ENCODE measurements at places on chromosomes 7 and 10.

GRCh38 chr10:30984563-30985328 is 46.9 kb downstream of the ZNF438 start:
- DNase-seq, result no peak

DNA sequence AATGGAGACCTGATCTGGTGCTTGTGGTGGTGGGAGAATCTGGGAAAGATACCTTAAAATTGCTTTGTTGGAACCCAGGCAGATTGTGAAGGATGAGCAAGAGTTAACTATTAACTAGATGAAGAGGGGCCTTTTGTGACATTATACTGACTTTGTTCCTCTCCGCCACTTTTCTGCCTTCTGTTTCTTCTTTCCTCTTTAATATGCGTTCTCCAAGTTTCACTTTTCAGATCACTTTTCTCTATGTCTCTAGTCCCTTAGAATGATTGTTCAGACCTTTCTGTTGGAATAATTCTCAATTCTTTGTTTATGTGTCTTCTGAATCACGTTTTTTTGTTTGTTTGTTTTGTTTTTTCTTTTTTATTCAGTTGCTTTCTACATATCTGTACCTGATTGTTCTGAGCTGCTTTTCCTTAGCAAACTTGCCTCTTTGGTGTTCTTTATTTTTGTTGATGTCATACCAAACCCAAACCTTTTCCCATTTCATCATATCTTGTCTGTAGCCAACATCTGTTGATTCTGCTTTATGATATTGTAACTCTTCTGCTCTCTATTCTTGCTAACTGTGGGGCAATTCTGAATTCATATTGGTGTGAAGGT is 2.8 kb downstream of the BMPR1A start:
- no peak for DNase-seq

- DNase-seq, result no peak
Observed at GRCh38 chr7:131265227-131265626, 62.4 kb upstream of the MKLN1 start.

- DNase-seq, result no peak
Observed at GRCh38 chr7:102872460-102872859, 40.3 kb upstream of the LRRC17 start.

DNA sequence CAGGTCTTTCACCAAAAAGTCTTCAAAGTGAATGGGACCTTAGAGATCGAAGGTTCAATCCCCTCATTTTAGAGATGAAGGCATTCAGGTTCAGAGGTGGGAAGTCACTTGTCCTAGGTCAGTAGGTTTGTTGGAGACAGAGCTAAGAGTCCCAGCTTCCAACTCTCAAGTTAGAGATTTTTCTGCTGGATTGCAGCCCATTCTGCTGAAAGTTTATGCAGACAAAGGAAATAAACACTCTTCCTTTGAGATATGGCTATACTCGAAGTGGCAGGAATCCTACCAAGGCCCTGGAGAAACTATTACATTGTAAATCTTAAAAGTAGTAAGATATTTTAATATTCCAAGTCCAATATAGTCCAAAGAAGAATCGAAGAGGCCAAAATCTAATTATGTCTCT is 64.4 kb downstream of the LYZL1 start:
- DNase-seq, result no peak

- DNase-seq, result no peak
Observed at GRCh38 chr7:96322847-96323461, 1.1 kb upstream of the SLC25A13 start.

DNA sequence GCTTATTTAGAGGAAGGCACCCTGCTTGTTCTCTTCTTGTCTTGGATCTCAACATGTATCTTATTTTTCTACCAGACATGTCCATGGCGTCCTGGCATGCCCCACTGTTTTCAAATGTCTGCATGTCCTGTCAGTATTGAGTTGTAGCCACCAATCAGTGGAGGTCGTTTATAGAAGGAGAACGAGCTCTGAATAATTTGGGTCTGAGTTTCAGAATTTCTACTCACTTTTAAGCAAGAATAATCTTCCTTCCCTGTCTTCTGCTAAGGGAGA is 2.9 kb upstream of the HOXA13 start:
- DNase-seq, result no peak

DNA sequence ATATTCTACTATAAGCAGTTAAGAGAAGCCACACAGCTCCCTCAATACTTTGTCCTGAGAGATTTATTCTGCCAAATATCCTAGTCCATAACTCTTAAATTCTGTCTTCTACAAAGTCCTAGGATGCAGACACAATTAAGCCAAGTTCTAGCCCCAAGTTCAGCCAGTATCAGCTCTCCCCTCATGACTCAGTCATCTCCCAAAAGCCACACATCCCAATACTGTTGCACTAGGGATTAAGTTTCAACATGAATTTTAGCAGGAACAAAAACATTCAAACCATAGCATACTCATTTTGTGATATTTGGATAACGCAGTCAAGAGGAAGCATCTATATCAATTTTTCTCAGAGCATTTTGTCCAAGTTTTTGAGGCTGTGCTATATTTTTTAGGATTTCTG is 277.4 kb downstream of the FZD1 start:
- DNase-seq, result no peak

- no peak for DNase-seq
Observed at GRCh38 chr10:74194999-74195398, 44.0 kb downstream of the ADK start.

GRCh38 chr7:26850193-26850651 is 14.2 kb downstream of the SKAP2 start:
- DNase-seq, result no peak

DNA sequence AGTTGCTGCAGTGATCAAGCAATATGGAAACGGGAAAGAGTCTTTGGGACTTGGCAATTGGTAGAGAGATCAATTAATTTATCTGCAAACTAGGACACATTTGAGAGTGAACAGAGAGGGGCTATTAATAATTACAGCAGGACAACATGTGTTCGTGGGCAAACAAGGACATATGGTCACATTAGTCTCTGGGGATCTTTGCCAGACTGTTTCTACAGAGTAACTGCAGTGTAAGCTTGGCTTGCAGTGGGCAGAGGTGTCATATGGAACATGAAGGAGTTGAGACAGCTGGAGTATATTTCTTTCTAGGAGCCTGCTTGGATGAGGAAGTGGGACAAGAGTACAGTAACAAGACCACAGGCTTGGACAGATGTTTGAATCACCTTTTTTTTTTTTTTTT is 232.1 kb upstream of the LYZL1 start:
- DNase-seq, result no peak

GRCh38 chr7:143120691-143121405 is 11.0 kb upstream of the PIP start:
- no peak for DNase-seq

DNA sequence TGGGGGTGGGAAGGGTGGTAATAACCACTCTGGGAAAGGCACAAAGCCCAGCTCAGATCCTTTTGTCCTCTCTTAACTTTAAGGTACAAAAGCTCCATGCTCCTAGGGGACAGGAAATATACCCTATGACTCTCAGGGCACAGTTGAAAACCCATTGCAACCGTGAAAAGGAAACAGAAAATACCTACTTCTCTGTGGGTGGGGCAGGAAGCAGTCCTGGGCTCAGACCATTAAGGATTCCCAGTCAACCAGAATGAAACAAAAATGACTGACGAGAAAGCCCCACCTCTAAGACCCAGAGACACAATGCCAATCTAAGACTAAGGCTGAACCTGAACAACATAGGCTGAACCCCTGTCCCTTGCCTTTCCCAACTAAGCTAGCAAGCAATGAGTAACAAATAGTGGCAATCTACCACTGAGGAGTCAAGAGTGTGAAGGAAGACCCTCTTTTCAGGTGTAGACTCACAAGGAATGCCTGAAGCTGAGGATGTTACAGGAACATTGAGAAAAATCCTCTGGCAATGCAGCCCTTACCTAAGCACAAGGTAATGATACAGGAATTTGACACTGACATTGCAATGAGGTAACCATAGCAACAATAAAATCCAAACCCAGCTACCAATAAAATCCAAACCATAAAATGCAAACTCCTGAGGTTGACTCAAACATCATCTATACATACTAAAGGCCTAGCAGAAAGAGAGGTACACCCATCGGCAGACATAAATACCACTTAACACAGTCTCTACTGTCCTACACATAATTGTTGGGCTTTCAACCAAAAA is 380.1 kb downstream of the HPSE2 start:
- DNase-seq, result no peak

DNA sequence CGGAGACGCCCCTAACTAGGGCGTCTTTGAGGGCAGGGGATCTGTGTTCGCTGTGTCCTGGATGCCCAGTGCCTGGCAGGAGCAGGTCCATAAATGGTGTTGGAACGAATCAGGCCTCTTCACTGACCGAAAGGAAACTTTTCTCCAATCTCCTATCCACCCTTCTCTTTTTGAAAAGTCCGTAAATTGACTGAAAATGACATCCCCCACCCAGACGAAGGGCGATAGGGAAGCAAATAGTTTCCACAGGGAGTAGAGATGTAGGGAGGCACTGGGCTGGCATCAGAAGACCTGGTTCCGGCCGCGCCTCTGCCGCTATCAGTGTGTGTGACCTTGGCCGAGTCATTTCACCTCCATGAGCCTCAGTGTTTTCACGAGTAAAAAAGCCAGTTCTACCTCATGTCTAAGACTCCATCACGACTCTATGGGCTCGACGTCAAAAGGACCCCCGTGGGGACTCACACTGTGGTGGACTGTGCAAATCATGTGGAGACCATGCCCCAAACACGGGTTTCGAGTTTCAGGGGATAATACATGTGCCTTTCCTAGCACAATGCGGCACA is 497 bp upstream of the RAB11FIP2 start:
- no peak for DNase-seq

GRCh38 chr7:115088893-115089292 is 167.0 kb downstream of the MDFIC start:
- no peak for DNase-seq

- no peak for DNase-seq
Observed at GRCh38 chr7:2157473-2158279, 75.1 kb downstream of the MAD1L1 start.

DNA sequence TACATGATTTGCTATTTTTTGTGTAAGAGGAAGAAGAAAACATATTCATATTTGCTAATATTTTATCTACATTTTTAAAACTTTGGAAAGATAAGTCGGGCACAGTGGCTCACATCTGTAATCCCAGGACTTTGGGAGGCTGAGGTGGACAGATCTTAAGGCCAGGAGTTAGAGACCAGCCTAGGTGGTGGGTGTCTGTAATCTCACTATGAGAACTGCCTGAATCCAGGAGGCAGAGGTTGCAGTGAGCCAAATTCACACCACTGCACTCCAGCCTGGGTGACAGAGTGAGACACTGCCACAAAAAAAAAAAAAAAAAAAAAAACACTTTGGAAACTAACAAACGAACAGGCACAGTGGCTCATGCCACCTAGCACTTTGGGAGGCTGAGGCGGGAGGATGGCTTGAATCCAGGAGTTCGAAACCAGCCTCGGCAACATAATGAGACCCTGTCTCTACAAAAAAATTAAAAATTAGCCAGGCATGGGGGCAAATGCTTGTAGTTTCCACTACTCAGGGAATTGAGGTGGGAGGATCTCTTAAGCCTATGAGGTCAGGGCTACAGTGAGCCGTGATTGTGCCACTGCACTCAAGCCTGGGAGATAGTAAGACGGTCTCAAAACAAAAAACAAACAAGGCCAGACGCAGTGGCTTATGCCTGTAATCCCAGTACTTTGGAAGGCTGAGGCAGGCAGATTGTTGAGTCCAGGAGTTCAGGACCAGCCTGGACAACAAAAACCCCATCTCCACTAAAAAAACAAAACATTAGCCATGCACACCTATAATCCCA is 25.6 kb downstream of the HERC4 start:
- DNase-seq, result no peak

- no peak for DNase-seq
Observed at GRCh38 chr7:92158660-92159575, 20.0 kb downstream of the LRRD1 start.

GRCh38 chr7:30276203-30276900 is 8.0 kb upstream of the ZNRF2 start:
- DNase-seq, result no peak

DNA sequence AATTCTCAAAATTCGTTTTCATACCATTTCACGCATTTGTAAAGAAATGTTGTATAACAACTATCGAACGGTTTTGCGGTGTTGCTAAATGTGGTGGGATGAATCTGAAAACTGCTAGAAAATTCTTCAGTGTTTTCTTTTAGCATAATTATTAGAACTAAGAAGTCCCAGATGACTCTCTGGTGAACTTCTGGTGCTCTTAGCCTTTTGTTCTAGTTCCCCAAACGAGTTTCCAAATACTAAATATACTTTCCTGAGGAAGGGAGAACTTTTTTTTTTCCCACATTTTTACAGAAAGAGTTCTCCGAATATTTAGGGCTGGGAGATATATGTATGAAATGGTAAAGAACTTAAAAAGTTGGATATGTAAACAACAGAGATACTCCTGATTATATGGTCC is 82.5 kb downstream of the ICA1 start:
- no peak for DNase-seq

- no peak for DNase-seq
Observed at GRCh38 chr7:102424129-102424551, 9.2 kb upstream of the ORAI2 start.

DNA sequence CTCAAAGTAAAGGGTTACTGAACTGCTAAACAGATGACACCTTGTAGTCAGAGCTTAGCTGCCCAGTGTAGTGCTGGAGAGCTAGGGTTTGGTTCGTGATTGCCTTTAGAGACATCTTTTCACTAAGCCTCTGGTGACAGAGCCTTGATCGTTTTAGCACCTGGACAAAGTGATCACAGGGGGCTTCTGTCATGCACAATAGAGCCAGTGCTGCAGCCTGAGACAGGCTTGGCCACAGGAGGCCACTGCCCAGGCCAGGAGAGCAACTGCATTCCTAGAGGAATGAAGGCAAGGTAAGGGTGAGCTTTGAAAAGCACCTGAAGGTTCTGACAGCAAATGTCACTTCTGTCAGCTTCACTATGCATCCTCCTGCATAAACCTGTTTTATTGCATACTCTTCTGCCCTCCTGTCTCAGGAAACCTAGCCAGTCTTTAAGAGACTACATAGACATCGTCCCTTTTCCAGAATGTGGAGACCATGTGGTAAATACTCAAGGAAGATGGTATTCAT is 122.9 kb downstream of the NPY start:
- DNase-seq, result no peak

DNA sequence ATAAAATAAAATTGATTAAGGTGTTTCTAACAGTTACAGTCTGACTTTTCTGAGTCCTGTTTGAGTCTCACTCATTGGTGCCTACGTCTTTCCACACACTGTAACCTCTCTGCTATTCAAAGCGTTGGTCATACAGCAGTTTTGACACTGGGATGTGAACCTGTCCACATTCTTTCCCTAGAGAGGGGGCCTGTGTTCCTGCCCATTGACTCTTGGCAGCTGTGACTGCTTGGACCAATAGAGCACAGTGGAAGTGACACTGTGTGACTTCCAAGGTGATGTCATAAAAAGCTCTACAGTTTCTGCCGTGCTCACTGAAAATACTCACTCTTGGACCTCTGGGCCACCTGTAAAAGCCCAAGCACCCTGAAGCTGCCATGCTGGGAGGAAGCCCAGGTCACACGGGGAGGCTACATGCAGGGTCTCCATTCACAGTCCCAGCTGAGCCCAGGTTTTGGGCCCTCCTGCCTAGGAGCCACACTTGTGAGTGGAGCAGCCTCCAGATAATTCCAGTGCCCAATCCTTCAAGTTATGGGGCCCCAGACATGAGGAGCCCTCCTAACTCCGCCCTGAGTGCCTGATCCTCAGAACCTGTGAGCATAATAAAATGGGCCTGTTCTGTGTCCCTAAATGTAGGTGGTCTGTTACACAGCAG is 704 bp upstream of the ANTXRL start:
- no peak for DNase-seq

- DNase-seq, result no peak
Observed at GRCh38 chr7:103499976-103500375, 54.0 kb upstream of the SLC26A5 start.

All from stimulated activated CD4-positive, alpha-beta T cell treated with anti-CD3 and anti-CD28 coated beads, TNF-alpha, amount 100 ng/mL, for 48 hours (primary cell).